ENCODE measurements at places on chromosomes 12 and 14.

- DNase-seq: no peak
These were observed 275.0 kb downstream of the AKAP6 start for GRCh38 chr14:32603992-32604565.

- DNase-seq: no peak
These were observed 18.2 kb upstream of the ITGA5 start for GRCh38 chr12:54437243-54437642.

DNA sequence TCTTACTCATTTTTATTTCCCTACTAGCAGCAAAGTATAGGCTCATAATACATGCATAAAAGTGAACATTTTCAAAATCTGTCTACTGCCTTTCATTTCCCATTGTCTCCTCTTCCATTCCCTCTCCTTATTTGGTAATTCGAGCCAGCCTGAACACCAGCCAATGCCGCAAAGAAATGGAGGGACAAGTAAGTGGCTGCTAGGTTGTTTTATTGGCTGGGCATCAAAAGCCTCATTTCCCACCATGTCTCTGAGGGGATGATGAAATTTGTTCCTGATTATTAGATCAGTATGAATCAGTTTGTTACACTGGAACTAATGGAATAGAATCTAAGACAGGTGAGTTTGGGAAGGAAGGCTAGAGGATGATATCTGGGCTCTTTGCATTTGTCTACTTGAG, 143.5 kb downstream of the KCNA5 start:
- DNase-seq: no peak

DNA sequence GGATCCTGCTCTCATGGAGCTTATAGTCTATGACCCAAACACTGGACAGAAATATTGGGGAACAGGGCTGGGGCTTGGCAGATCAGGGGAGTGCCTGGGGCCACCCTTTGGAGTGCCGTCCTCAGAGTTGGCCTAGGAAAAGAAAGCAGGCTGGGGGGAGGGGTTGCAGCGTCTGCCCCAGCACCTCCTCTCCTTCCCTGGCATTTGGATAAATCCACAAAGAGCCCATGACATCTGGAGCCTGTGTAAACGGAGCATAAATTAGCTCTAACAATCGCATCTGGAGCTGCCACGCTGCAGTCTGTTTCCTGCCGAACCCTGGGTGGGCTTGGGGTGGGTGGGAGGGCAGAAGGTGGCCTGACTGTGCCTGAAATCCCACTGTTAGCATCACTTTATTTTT, 63.8 kb downstream of the MVK start:
- DNase-seq: no peak

DNA sequence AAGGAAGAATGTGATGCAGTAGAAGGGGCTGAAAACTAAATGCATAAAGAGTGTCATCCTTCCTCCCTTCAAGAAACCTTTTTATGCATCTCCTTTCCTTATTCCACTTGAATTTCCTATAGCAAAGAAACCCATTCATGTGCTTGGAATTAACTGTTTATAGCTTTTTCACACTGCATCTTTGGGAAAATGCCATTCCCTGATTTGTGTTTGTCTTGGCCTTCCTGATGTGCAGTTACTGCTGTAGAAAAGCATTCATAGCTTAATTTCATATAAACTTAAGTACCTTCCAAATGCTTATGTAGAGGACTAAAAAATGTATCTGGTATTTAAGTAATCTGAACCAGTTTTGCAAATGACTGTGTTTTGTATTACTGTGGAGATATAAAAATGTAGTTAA, 61.8 kb downstream of the SDR9C7 start:
- no peak for DNase-seq

GRCh38 chr12:2323532-2324255, 270.9 kb downstream of the CACNA1C start:
- no peak for DNase-seq

- DNase-seq: no peak
These were observed 160.8 kb downstream of the FOXN3 start for GRCh38 chr14:89256283-89256682.

- no peak for DNase-seq
These were observed 79.7 kb upstream of the PPP2R5C start for GRCh38 chr14:101681795-101682194.

- DNase-seq: no peak
These were observed 167.0 kb downstream of the LRFN5 start for GRCh38 chr14:41773536-41774279.

DNA sequence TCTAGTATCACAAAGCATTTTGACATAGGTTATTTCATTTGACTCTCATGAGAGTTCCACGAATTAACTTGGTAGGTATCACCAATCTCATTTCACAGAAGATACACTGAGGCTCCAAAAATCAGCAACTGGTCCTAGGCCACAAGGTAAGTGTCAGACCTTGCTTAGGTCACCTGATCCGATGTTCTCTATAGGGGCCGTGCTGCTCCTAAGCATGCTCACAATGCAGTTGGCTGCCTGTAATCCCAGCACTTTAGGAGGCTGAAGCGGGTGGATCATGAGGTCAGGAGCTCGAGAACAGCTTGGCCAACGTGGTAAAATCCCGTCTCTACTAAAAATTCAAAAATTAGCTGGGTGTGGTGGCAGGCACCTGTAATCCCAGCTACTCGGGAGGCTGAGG, 78.7 kb upstream of the FOXN3 start:
- DNase-seq: no peak

DNA sequence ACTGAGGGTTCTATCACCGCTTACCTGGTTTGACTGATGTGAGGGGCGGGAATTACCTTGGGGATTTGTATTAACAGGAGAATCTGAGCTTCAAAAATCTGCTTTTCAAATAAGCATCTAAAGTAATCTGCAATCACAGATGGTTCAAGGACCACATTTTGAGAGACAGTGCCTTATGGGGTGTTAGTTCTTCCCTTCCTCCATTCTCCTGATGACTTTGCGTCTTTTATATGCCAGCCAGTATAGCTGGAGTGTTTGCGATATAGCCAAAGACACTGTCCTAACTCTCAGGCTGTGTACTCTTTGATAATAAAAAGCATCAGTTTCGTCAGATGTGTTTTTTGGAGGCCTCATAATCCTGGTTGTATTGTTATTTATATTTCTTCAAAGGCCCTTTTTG, 39.5 kb downstream of the PPHLN1 start:
- DNase-seq: no peak

GRCh38 chr12:127343940-127344339, 923.0 kb upstream of the TMEM132C start:
- no peak for DNase-seq

- DNase-seq: no peak
These were observed 152.2 kb upstream of the RGS6 start for GRCh38 chr14:71780075-71780474.

DNA sequence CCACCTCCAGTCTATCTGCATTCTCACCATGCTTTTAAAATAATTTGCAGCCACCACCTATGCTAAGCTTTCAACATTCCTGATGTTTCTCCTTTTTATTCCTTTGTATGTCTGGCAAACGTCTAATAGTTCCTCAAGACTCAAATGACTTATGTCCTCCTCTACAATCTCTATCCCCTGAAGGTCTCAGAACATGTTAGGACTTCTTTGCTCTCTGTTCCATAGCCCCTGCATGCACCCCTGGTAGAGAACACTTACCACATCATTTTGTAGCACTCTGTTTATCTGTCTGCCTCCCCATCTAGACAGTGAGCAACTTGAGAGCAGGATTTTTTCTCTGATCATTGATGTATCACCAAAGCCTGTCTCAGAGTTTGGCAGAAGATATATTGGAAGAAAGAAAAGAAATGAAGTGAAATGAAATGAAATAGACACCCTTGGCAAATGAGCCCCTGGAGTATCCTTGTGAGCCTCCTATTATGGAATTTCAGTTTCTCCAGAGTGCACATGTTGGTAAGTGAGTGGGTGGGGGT, 1231.2 kb upstream of the FLRT2 start:
- no peak for DNase-seq

GRCh38 chr12:13836099-13836498, 145.3 kb downstream of the GRIN2B start:
- DNase-seq: no peak

GRCh38 chr12:47366579-47366978, 286.8 kb upstream of the AMIGO2 start:
- no peak for DNase-seq

GRCh38 chr12:107248187-107248586, 154.8 kb upstream of the CRY1 start:
- no peak for DNase-seq

DNA sequence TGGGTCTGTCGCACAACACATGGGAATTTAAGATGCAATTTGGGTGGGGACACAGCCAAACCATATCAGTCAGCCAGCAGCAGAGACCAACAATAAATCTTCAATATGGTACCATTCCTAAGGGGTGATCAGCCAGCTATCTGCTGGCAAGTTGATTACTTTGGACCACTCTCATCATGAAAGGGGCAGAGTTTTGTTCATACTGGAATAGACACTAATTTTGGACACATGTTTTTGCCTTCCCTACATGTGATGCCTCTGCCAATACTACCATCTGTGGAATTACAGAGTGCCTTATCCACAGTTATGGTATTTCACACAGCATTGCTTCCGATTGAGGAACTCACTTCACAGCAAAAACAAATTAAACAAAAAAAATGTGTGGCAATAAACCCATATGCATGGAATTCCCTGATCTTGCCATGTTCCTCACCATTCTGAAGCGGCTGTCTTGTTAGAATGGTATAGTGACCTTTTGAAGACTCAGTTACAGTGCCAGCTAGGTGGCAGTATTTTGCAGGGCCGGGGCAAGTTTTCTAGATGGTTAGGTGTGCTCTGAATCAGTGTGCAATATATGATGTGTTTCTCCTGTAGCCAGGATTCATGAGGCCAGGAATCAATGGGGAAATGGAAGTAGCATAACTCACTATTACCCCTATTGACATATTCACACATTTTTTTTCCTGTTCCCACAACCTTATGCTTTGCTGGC, 179.0 kb upstream of the IGF1 start:
- DNase-seq: no peak

- DNase-seq: no peak
These were observed 10.9 kb upstream of the TRPV4 start for GRCh38 chr12:109844091-109844490.

GRCh38 chr12:89348894-89349699, 3.2 kb downstream of the DUSP6 start:
- no peak for DNase-seq

DNA sequence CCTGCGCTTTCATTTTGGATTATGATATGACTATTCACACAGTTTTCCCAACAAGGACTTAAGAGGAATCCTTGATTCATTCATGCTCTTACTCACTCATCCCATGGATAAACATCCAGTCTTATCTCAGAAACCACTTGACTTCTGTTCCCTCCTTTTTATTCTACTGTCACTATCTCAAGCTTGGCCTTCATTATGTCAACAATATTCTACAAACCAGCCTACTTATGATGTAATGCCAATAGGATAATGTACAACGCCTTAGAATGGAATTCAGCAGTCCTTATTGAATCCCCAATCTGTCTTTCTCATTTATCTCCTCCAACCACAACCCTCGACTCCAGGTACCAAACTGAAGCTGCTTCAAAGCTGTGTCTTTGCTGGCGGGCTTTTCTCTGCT, 448.5 kb downstream of the PDZRN4 start:
- no peak for DNase-seq

- DNase-seq: no peak
These were observed 199.9 kb upstream of the IGF1 start for GRCh38 chr12:102680304-102680703.

DNA sequence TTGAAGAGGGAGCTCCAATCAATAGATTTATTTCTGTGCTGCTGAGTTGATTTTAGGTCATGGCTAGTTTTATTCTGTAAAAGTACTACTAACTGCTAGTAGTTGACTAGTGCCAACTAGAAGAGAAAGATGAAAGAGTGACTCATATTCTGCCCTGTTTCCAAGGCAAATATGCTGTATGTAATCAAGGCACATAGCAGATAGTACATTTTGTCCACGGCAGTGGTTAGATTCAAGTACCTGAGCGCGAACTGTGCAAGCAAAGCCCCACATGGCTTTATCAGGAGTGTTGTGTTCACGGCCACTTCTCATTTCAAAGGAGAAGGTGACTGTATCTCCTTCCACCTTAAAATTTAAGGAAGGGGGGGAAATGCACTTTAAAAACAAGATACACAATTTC, 126.8 kb downstream of the TRAFD1 start:
- DNase-seq: no peak

GRCh38 chr12:51846911-51847642, 1.4 kb downstream of the FIGNL2 start:
- peak; percentile 19 for DNase-seq

DNA sequence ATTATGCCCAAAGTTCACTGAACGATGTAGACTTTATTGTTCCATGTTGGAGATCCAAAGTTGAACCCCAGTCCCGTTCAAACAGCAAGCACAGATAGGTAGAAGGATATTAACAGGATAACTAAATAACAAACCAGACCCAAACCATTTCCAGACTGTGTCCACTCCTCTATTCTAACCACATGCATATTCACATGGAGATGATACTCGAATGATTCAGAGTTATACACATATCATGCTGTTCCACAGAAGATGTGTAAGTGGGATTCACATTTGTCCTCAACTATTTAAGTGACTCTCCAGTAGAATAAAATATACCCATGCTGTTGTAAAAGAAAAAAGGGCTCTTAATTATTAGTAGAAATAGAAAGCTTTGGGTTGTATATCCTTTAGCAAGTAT, 185.9 kb downstream of the ITPR2 start:
- DNase-seq: no peak

- no peak for DNase-seq
These were observed 137.3 kb downstream of the CACNA1C start for GRCh38 chr12:2190085-2190484.

GRCh38 chr12:114220311-114220710, 185.6 kb downstream of the TBX5 start:
- no peak for DNase-seq

DNA sequence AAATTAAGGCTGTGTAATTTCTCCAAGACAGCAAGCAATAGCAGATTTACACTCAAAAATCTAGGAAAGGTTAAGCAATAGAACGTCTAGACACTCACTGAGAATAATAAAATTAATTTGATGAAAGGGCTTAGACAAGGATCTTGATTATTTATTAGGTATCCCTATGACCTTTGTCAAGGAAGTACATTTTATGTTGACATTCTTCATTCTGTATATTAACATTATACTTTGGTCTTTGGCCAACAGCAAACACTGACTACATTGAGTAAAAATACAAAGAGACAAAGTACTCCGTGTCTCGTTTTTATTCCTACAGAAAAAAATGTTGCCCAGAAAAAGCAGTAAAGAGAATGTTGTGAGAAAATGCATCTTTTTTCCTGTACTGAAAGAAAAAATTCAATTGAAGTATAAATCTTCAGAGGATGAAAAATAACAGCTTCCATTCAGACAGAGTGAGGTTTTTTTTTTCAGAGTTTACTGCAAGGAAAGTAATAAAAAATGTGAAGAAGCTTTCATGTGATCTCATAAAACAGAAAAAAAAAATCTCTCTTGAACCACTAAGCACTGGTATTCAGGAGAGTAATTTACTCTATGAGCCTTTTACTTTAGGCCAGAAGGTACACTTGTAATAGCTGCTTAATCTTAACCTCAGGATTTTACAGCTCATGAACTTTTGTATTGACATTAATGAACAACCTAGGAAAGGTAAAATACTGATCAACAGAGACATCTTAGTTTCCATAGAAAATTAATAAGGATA, 605.0 kb downstream of the FSCB start:
- DNase-seq: no peak
